Stimulated activated CD8-positive, alpha-beta memory T cell treated with anti-CD3 and anti-CD28 coated beads, Interleukin-4, amount 100 ng/mL, for 1 hour (primary cell): ENCODE measurements at places on chromosomes 5 and 9.

DNA sequence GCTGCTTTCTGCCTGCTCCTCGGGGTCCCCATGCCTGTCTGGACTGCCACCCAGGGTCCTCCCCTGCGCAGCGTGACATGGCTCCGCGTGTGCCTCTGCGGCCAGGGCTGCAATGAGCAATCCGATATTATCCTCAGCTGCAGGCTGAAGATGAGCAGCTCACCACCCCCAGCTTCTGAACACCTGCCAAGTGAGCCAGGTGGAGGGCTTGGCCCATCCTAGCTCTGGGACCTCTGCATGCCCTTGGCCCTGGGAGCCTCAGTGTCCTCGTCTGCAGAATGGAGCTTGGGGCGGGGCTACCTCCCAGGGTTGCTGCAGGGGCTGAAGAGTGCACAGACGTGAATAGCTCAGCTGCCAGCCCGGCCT lies 4.1 kb upstream of the MYMK start:
- no peak for DNase-seq

- no peak for DNase-seq
Measured at GRCh38 chr9:110319781-110320492, 17.7 kb downstream of the TXNDC8 start.

DNA sequence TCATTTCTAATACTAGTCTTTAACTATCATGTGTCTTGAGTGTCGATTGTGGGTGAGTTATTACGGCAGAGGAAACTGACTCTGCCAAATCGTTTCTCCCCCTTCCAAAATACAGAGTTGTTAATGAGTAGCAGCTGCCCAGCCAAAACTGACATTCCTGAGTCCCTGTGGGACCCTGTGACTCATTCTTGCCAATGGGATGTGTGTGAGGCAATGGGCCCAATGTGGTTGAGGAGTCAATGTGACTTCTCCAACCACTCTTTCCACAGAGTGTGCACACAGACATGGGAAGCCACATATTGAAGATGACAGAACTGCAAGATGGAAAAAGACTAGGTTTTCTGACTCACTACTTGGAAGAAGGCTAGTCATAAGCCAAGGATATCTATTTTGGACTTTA lies 434.7 kb downstream of the DTWD2 start:
- DNase-seq: no peak

GRCh38 chr5:60597572-60598320 lies 102.2 kb downstream of the DEPDC1B start:
- DNase-seq: no peak
